ENCODE measurements at places on chromosomes 6 and 20.
A peak's percentile ranks its signal among the peaks of the same experiment; 100 is the strongest.

DNA sequence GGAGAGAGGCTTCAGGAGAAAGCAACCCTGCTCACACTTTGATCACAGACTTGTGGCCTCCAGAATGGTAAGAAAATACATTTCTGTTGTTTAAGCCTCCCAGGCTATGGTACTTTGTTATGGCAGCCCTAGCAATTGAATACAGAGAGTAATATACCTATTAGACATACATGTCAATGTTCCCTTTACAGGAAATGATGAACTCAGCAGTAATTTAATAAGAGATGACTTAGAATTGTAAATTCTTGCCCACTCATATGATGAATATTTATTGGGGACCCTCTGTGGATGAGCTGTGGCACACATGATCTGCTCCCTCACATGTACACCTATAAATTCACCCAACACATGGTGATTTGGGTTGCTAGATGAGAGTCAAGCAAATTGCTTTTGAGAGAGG, 20.4 kb upstream of the FOXA2 start:
- no peak for DNase-seq

- peak; percentile 94 for DNase-seq
Measured at GRCh38 chr20:47318586-47319516, 37.6 kb downstream of the ZMYND8 start.

DNA sequence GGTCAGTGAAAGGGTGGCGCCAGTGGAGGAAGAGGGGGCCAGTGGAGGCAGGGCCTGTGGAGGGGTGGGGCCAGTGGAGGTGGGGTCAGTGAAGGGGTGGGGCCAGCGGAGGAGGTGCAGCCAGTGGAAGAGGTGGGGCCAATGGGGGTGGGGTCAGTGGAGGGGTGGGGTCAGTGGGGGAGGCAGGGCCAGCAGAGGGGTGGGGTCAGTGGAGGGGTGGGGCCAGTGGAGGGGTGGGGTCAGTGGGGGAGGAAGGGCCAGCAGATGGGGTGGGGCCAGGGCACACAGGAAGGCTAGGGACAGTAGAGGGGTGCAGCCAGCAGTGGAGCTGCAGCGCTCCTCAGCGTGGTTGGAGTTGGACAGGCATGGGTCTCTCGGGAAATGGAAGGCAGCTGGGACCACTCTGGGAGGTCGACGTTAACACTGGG, 18.7 kb downstream of the ADRM1 start:
- DNase-seq = no peak

DNA sequence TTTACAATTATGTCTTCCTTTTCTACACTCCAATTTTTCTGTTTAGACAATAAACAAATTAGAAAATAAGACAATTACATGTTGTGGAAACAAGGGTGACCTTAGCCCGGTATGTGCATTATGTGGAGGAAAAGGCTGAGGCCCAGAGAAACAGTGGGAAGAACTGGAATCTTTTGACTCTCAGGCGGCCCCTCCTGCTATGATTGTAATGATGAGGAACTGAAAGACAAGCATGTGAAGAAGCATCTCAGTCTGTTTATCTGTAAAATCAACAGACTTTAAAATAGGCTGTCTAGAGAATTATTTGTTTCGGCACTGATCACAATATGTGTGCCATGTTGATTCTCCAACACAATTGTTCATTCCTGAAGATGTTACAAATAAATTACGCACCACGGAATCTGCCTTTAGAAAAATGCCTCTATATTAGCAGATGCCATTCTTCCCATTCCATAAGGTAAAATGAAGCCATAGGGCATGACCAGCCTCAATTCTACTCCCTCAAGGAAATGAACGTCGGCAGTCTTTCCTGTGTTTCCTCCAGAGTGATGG, 1201.6 kb upstream of the CITED2 start:
- no peak for DNase-seq

DNA sequence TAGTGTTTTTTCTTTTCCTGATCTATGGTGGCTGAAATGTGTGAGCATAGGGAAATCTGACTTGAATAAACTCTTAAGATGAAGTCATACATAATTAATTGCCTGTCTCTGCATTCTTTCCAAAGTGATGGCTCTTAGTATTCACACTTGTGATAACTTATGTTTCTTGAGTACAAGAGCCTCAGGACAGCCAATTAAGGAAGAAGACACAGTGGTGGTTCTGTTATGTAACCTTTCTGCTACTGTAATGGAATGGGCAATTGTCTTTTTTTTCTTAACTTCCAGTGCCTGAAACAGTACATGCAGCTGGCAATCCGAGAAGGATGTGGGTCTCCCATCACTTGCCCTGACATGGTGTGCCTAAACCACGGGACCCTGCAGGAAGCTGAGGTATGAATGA, 40.1 kb downstream of the RNF144B start:
- peak; percentile 10 for DNase-seq

- DNase-seq = no peak
Measured at GRCh38 chr20:25319241-25320034, 71.2 kb downstream of the ABHD12 start.

DNA sequence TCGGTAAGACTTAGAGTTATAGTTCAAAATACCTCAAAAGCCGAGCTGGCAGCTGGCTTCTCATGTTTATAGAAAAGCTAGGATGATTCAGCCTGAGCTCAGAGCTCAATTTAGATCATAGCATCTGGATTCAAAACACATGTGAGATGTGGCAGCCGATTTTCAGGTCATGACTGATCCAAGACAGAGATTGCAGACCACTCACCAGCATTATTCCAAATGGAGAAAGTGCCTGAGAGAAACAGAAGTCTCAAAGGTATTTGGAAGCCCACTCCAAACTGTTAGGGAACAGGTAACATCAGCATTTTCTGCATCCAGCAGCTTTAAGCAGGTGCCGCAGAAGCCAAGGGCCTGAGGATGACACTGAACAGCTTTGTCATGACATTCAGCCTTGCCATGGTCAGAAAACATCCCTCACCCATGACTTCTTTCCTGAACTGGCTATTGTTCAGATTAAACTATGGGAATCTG, 102.2 kb downstream of the BACH2 start:
- no peak for DNase-seq

GRCh38 chr6:137230547-137230946, 11.4 kb upstream of the IFNGR1 start:
- peak; percentile 83 for DNase-seq

DNA sequence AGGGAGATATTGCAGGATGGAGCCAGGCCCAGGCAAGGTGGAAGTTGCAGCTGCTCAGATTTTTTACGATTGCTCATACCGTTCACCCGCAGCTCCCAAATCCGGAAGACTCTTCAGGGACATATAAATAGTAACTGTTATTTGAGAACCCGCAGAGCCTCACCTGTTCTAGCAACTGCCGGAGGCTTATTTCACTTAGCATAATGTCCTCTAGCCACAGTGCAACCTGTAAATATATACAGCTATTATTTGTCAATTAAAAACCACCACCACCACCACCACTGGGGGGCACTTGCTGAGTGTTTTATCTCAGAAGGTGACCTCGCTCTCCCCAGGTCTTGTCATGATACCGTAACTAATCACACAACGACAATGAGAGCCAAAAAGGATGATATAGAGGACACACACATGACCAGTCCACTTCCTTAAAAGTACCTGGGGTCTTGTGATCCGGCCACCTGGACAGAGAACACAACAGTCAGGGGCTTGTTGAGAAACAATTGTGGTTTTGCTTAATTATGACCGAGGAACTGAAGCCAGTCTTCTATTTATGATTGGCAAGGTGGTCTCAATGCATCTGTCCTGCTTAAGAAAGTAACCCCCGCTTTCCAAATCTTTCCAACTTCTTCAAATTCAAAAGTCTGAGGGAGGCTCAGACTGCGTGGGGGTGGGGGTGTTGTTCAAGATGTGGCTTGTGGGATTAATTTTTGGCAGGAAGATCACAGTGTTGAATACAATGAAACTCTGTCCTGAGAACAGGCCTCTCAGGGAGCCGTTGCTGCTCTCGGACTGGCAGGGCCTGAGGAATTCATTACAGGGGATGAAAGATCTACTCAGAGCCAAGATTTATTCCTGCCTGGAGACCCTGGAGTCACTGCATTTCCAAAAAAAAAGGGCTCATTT, 107.7 kb upstream of the PRND start:
- peak; percentile 83 for DNase-seq

DNA sequence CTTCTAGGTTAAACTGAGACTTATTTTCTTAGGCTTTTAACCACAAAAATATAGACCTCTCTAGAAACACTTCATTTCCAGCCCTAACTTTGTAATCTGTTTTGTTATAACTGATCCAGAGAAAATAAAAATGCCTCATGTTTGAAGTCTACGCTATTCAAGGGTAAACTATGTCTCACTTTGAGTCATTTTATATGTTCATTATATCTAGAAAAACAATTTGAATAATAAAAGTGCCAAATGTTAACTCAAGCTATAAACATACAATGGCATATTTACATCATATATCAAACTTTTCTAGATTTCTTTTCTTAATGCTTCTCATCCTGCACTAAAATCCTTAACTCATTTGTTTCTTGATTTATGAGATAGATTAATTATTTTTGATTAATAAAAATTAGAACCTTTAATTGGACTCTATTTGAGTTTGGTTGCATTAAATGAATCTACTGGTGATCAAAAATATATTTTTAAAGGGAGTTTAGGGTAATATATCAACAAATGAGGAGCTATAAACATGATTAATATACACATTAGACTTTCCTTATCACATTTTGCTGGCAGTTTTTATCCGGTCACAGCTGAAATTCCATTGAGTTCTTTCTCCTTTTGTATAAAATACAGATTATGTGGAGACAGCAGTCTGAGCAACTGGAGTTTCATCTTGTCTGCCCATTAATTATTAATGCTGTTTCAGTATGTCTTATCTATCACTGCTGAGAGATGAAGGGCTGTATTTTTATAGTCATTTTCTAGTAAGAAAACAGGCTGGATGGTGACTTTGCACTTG, 246.5 kb downstream of the TBX18 start:
- DNase-seq = no peak

DNA sequence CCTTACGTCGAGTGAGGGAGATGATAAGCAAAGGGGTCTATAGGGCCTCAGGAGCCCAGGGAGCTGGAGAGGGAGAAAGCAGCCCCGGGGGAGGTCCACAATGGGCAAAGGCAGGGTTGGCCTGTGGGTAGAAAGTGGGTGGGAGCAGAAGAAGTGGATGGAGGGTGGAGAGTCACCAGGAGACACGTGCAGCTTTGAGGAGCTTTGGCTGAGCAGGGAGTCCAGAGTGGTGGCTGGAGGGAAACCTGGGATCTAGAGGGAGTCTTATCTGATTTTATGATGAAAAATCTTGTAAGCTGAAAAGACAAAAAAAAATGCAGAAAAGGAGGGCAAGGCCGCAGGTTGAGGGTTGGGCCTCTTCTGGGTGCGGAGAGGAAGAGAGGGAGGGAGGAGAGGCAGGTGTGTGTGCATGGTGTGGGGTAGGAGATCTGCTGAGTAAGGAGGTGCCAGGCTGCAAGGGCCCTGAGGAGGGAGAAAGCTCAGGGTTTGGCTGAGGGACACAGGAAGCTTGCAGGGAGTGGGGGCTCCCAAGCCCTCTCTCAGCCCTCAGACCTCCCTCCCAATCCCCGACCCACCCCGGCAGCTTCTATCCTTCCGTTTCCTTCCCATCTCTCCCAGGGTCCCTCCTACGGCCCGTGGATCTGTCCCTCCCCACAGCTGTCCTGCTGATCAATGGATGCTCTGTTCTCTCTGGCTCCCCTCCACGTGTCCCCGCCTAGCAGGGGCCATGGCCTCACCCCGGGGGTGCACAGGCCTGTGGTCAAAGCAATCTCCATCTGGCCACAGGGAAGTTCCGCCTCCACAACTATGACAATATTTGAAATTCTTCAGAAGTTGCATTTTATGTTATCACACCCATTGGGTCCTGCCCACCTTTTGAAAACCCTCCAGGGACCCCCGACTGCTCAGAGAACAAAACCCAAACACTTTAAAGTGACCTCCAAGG, 17.1 kb upstream of the BPI start:
- no peak for DNase-seq

- DNase-seq = no peak
Measured at GRCh38 chr6:161044335-161044734, 52.8 kb downstream of the MAP3K4 start.

GRCh38 chr6:148429423-148429822, 86.8 kb downstream of the SASH1 start:
- no peak for DNase-seq
